ENCODE measurements at places on chromosomes 7 and 10.

- no peak for DNase-seq
These were observed 11.5 kb upstream of the MALSU1 start for GRCh38 chr7:23287612-23288011.

GRCh38 chr10:50610368-50610767 is 13.4 kb downstream of the SGMS1 start:
- DNase-seq, result peak; percentile 86

GRCh38 chr10:28444031-28444430 is 88.9 kb upstream of the WAC start:
- no peak for DNase-seq

- DNase-seq, result no peak
These were observed 14.0 kb upstream of the ZFAND2A start for GRCh38 chr7:1174002-1174401.

GRCh38 chr7:77315182-77315591 is 101.0 kb downstream of the GSAP start:
- peak; percentile 81 for DNase-seq

- no peak for DNase-seq
These were observed 111.9 kb upstream of the RHEB start for GRCh38 chr7:151631570-151631952.

Data from femur (tissue), 1 donor.